ENCODE measurements at places on chromosomes 3 and 15.

- no peak for DNase-seq
Observed at GRCh38 chr3:32586356-32586755, 15.7 kb upstream of the DYNC1LI1 start.

DNA sequence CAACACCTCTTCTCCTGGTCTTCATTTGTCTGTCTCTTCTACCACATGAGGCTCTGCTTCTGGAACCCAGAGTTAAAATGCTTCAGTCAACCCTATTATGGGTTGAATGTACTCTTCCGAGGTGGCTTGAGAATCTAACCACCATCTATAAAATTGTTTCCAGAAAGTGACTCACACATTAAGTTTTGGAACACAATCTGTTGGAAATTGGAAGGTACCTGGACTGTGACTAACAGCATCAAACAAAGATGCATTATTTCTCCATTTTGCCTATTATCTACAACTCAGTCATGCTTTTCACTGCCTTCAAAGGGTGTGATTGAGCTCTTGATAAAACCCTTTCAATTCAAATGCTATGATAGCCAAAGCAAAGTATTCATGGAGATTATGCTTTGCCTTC is 499.0 kb upstream of the SEMA6D start:
- no peak for DNase-seq

GRCh38 chr3:179432021-179432420 is 19.2 kb downstream of the GNB4 start:
- no peak for DNase-seq

- no peak for DNase-seq
Observed at GRCh38 chr3:174202116-174202515, 657.0 kb upstream of the NAALADL2 start.

DNA sequence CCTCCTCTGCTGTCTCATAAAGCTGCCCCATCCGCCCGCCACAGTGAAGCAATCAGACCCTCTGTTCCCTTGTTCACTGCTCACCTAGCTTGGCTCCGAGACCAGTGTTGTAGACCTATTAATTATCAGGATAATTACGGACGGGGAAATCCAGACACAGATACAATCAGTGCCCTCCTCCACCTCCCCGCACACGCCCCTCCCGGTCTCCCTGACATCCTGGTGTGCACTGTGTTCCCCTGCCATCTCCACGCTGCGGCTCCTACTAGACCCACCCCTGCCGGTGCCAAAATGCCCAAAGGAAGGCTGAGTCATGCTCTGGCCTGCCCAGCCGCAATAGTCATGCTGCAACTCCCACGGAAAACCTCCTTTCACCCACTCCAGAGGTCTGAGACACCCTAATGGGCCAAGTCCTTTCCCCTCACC is 277.3 kb upstream of the TLE3 start:
- no peak for DNase-seq

- no peak for DNase-seq
Observed at GRCh38 chr3:123015596-123015995, 12.0 kb downstream of the SEMA5B start.

DNA sequence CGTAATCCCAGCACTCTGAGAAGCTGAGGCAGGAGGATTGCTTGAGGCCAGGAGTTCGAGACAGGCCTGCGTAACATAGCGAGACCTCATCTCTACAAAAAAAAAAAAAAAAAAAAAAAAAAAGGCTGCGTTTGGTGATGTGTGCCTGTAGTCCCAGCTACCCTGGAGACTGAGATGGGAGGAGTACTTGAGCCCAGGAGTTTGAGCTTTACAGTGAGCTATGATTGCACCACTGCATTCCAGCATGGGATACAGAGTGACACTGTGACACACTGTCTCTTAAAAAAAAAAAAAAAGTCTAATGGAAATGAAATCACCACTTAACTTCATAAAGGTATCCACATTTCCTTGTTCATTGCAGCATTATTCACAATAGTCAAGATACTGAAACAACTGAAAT is 65.5 kb downstream of the THBS1 start:
- DNase-seq = no peak

DNA sequence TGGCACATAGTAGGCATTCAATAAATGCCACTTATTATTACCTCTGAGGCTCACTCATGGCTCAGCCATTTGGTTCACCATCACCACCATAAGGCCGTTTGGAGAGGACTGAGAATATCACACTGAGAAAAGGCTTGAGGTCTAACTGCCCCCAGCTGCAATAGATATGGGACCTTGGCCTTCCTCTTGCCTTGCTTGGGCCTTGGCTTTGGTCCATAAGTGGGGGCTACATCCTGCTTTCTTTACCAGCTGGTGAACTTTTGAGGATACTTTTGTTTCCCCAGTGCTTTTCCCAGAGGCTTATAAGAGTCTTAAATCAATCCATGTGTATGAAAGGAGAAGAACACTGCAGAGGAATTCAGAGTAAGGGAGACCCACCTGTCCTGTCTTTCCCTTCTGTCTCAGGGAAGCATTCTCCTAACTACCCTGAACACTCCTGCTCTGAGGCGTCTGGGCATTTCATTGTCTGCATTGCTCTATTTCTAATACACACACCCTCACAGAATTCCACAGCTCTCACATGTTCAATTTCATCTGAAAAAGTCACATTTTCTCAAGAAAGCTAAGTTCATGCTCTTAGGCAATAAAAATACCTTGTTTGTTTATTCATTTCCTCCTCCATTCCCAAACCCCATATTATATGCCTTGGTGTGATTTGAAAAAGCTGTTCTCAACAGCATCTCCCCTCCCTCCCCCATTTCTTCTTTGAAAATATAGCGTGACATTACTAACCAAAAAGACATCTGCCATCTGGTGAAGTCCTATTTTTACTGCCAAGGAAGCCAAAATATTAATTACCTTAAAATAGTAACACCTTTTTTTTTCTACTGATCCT is 22.5 kb upstream of the KCNMB2 start:
- no peak for DNase-seq

DNA sequence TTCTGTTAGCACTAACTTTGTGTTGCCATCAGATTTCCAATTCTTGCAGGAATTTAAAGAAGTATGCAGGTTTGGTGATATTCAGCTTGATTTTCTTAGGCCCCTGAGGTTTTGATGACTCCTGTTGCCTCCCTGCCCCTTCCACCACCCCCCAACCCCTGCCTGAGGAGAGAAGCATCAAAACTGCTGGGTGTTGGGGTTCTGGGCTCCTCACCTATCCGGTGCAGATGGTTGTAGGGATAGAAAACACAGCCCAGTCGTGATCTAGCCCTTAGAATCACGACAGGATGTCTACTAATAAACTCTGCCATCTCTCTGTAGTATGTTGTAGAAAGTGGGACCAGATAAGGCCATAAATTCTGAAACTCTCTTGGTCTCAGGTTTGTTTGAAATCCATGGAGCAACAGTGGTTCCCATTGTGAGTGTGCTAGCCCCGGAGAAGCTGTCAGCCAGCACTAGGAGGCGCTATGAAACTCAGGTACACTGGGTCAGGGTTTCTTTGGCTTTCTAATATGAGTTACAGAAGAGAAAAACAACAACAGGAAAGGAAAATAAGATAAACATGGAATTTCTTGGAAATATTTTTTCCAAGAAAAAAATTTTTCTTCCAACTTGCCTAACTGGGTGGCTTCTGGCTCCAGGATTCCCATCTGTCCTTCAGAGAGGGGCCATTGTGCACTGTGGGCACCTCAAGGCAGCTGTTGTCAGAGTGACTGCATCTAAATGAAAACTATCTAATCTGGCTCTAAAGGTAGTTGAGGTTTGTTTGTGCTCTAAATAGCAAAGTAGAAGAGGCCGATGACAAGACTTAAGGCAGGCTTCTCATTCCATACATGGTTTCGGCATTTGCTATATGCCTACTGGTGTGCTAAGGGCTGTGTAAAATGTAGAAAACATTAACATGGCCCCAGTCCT is 8.7 kb downstream of the SRP14 start:
- DNase-seq = no peak

DNA sequence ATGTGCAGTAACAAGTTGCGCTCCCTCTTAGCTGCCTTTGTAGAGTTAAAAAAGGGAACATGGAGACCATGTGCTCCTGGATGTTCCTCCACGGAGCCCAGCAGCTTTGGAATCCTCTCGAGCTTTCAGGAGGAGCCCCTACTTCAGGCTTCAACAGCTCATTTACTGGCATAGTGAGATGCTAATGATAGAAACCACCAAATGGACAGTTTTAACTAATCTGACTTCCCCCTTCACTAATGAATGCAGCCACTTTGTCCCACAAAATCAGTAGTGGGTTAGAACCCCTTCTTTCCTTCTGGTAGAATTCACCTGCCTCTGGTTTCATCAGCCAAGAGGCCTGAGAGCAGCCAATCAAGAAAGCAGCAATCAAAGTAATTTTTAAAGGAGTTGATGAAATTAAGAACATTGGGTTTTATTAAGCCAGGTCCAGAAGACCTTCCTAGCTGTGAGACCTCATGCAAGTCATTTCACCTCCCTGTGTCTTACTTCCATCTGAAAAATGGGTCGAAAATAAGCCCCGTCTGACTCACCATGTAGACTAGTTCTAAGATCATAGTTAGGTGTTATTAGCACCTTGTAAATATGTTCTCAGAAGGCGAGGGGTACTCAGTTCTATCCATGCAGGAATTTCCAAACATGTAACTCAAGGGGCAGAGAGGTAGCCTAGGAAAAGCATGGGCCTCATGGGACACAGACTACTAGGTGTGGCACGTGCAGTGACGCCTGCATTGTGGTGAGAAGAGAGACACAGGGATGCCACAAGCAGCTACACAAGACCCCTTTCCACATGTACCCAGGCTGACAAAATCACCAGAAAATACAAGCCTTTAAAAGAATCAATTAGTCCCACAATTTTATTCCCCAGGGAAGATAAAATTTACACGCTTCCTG is 179.7 kb upstream of the LPP start:
- DNase-seq = no peak

- DNase-seq = no peak
Observed at GRCh38 chr3:77071809-77072208, 31.9 kb downstream of the ROBO2 start.

- DNase-seq = no peak
Observed at GRCh38 chr3:21621181-21621651, 129.8 kb downstream of the ZNF385D start.

- no peak for DNase-seq
Observed at GRCh38 chr15:31488437-31489204, 162.0 kb downstream of the KLF13 start.

Measured in stimulated activated CD4-positive, alpha-beta T cell treated with anti-CD3 and anti-CD28 coated beads, TNF-alpha, amount 100 ng/mL, for 4 hours (primary cell).